ENCODE measurements at places on chromosomes 6 and 20.
A peak's percentile ranks its signal among the peaks of the same experiment; 100 is the strongest.

DNA sequence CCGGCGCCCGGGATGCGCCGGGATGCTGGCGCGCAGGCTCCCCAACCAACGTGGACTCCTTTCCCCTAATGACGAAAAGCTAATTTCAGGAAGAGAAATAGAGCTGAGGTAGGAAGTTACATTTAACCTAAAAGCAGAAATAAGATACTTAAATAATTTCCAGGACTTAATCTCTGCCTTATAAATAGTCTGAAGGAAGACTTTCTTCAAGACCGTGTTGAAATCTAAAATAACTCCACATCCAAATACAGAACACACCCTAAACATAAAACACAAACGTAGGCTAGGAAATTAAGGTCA is 1.3 kb downstream of the ASF1A start:
- no peak for ATAC-seq

- no peak for ATAC-seq
These were observed 20.3 kb downstream of the ZMYND8 start for GRCh38 chr20:47336129-47336754.

DNA sequence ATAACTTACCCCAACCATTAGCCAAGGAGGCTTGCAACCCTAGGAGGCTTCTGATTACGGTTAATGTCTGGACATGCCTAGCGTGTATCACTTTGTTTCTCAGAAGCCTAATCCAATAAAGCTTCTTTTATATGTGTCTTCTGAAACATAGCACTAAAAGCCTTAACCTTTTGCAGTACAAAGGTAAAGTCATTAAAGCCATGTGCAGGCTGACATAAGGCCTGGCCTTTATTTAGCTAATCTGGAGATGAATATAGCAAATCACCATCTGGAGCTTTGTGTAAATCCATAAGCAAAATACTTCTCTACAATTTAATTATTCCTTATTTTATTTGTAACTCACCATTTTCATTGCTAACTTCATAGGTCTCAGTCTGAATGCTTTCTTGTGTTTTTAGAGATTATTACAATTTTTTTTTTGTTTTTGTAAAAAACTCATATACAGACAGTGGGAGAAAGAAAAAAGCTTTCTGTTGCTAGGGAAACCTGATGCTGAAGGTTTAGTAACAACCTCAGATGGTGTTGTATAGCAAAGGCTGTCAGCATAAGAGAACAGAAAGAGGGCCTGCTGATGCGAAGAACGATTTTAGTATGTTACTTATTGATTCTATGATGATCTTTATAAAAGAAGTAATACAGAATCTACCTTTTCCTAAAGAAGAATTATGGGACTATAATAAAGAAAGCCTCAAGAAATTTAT is at the start of gene EYS:
TSS of gene EYS (minus strand) at position 101 of the 701 bp plus-strand sequence. CDS start 211,816 bp downstream, outside the sequence.
- no peak for ATAC-seq

DNA sequence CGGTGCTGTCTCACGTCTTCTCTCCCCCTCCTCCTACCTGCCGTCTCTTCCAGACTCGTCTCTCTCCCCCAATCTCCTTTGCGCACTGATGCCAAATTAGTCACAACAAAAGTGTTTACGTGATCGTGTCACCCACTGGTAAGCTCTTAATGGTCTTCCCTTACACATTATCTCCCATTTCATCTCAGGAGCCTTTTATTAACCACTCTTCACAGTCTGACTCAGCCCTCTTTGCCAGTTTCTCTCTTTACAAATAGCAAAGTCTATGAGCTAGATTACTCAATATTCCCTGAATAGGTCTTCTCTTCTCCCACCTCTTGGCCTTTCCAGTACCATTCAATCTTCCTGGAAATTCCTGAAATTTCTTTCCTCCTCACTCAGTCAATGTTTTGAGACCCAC is 247.0 kb downstream of the ESR1 start:
- peak; percentile 41 for ATAC-seq

DNA sequence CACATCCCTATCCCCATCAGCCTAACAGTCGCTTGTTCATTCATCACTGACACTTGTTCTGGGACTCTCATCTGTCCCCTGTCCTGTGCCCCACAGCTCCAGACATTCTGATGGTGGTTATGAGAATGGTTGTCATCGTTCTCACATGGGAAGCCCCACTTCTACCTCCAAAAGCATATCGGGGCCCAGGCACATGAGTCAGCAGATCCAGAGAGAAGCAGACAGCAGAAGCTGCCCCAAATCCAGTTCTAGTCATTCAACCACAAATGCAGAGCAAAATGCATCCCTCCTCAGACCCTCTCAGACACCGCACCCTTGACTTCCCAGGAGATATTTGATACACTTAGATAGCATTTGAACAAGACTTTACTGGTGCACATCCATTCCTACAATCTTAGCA is 106.0 kb downstream of the FOXF2 start:
- ATAC-seq, result no peak

- ATAC-seq, result no peak
These were observed 13.1 kb downstream of the ACSS1 start for GRCh38 chr20:25044660-25045342.

- ATAC-seq, result no peak
These were observed 70.8 kb downstream of the BMP2 start for GRCh38 chr20:6838181-6838826.

GRCh38 chr20:1741309-1742048 is 83.9 kb upstream of the SIRPG start:
- no peak for ATAC-seq

- ATAC-seq, result peak; percentile 24
These were observed 1.1 kb downstream of the ZNF165 start for GRCh38 chr6:28081486-28081751.

- ATAC-seq, result no peak
These were observed 34.3 kb downstream of the COL12A1 start for GRCh38 chr6:75171567-75171966.

DNA sequence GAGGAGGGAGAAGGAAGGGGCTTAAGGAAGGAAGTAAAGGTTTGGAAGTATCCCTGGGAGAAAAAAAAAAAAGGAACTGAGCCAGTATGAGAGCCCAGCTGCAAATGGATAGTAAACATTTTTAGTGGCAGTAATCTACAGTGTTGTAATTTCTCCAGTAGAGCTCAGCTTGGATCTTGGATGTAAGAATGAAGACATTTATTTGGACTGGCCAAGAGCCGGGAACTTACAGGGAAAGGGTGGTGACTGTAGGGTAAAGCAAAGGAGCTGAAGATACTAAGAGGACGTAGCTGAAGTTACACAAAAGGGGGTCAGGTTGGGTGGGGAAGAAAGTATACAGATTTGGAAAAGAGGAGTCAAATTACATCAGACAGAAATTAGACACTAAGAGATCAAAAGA is 13.5 kb downstream of the EEF1E1 start:
- no peak for ATAC-seq

- ATAC-seq, result peak; percentile 93
These were observed 23.6 kb downstream of the PKHD1 start for GRCh38 chr6:52063584-52064344.

All from activated CD4-positive, CD25-positive, alpha-beta regulatory T cell treated with anti-CD3 and anti-CD28 coated beads, Interleukin-2, amount 50 U/mL, for 24 hours (primary cell).